Activated T-helper 17 cell treated with anti-CD3 and anti-CD28 coated beads, Interleukin-2, amount 50 U/mL, for 72 hours (primary cell): ENCODE measurements at places on chromosomes 7 and 10. TPM values are rescaled to one million over a fixed set of nuclear protein-coding genes. Genes with fewer than 3 reads are reported as not detected.

STEAP4 gene
- not detected for total RNA-seq

AMPH gene
- total RNA-seq: not detected

ATRNL1 gene
- total RNA-seq: 0.63 TPM

HTR5A gene
- total RNA-seq: not detected

- ATAC-seq: no peak
- H3K27ac ChIP-seq: no peak overlapping the region
- no peaks in the 10 kb centered on the region for H3K27me3 ChIP-seq
Observed at GRCh38 chr7:84152995-84153394, 41.6 kb downstream of the SEMA3A start.

GRCh38 chr10:101065481-101066145 lies 3.8 kb downstream of the KAZALD1 start:
- H3K27me3 ChIP-seq: peaks cover 22% of the 10 kb centered on the region
- peak overlapping the region; percentile 80 for H3K4me3 ChIP-seq
- no peak for ATAC-seq
- H3K36me3 ChIP-seq: no peaks in the 10 kb centered on the region

DNA sequence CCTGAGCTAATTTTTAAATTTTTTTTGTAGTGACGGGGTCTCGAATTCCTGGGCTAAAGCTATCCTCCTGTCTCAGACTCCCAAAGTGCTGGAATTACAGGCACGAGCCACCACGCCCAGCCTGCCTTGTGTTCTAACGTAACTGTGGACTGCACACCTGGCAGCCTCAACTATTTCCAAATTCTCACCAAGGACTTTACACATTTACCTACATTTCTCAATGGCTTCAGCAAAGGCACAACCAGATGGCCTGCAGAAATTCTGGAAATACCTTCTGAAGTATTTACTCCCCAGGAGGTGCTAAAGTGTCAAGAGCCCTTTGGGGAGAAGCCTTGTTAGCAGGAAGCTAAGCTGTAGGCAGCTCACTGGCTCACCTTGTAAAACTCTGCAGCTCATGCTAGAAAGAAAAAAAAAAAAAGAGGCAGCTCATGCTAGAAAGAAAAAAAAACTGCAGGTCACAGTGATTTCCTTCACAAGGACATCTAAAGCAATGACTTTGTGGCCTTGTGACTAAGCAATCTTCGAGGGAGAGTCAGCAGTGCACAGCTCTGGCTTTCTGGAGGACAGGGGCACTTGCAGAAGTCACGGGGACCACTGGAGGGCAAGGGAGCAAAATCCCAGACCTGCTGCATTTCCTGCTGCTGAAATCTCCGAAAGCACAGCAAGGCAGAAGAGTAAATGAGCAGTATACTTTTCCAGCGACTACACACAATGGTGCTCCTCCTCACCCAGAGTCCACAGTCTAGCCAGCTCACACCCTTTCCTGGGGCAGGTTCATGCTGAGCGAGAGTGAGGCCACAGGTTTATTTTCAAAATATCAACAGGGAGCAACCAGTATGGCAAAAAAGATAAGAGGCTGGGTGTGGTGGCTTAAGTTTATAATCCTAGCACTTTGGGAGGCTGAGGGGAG lies 40.4 kb downstream of the BAIAP2L1 start:
- no peak overlapping the region for H3K27ac ChIP-seq
- no peaks in the 10 kb centered on the region for H3K4me1 ChIP-seq
- no peak overlapping the region for H3K4me3 ChIP-seq
- no peaks in the 10 kb centered on the region for H3K36me3 ChIP-seq

- H3K36me3 ChIP-seq: no peaks in the 10 kb centered on the region
- ATAC-seq: no peak
- H3K27me3 ChIP-seq: peaks cover 4% of the 10 kb centered on the region
- H3K4me1 ChIP-seq: no peaks in the 10 kb centered on the region
Observed at GRCh38 chr10:131001438-131001837, 310.1 kb downstream of the TCERG1L start.

DNA sequence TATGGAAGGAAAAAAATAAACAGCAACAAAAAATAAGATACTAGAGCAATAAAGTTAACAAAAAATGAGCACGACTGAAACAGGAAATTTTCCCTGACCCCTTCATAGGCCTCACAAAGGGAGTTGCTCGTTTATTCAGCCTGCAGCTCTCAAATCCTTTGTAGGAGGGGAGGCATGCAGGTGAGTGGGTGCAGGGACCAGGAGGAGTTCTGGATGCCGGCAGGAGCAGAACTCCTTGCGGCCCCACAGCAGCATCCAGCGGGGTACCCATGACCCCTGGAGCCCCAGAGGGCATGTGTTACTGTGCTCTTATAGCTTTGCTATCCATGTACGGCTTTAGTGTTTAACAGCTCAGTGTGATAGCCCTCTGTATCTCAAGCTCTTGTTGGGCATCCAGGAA lies 5.8 kb downstream of the TAS2R39 start:
- no peaks in the 10 kb centered on the region for H3K4me1 ChIP-seq
- ATAC-seq: no peak
- H3K27ac ChIP-seq: no peak overlapping the region
- no peaks in the 10 kb centered on the region for H3K36me3 ChIP-seq
- H3K4me3 ChIP-seq: no peak overlapping the region

DNA sequence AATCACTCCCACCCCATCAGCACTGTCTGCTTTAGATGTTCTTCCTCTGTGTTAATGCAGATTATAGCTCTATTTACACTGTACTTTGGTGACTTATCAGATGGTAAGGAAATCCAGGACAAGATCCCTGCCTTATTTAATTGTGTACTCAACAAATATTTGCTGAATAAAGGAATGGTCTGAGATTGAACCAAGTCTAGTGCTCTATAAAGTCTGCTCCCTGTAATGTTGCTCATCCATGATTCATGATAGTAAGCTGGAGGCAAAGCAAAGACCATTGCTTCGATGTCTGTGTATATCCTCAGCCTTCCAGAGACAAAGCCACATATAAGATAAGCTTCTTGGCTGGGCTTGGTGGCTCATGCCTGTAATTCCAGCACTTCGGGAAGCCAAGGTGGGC lies 33.5 kb downstream of the PLCE1 start:
- no peak for ATAC-seq
- no peak overlapping the region for H3K27ac ChIP-seq
- H3K4me1 ChIP-seq: no peaks in the 10 kb centered on the region
- H3K36me3 ChIP-seq: no peaks in the 10 kb centered on the region

DNA sequence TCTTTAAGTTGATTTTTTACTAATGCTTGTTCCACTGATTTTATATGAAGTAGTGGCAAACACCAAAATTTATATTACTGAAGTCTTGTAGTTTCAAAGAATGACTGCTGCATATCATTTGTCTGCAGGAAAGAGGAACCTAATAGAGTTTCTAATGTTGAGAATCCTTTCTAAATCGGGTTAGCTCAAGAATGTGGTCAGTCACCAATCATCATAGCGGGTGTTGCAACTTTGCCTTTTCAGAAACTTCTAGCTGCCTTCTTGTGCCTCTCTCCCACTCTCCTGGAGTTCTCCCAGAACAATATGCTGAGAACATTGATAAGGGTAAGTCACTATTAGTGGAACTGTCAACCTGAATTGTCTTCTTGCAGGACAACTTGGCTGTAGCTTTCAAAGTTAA lies 524.8 kb upstream of the SORCS1 start:
- no peaks in the 10 kb centered on the region for H3K36me3 ChIP-seq
- no peak for ATAC-seq
- no peaks in the 10 kb centered on the region for H3K4me1 ChIP-seq
- no peak overlapping the region for H3K4me3 ChIP-seq
- no peaks in the 10 kb centered on the region for H3K27me3 ChIP-seq

- no peak overlapping the region for H3K4me3 ChIP-seq
- ATAC-seq: no peak
- H3K36me3 ChIP-seq: no peaks in the 10 kb centered on the region
Observed at GRCh38 chr7:2082139-2082998, 150.4 kb downstream of the MAD1L1 start.

DNA sequence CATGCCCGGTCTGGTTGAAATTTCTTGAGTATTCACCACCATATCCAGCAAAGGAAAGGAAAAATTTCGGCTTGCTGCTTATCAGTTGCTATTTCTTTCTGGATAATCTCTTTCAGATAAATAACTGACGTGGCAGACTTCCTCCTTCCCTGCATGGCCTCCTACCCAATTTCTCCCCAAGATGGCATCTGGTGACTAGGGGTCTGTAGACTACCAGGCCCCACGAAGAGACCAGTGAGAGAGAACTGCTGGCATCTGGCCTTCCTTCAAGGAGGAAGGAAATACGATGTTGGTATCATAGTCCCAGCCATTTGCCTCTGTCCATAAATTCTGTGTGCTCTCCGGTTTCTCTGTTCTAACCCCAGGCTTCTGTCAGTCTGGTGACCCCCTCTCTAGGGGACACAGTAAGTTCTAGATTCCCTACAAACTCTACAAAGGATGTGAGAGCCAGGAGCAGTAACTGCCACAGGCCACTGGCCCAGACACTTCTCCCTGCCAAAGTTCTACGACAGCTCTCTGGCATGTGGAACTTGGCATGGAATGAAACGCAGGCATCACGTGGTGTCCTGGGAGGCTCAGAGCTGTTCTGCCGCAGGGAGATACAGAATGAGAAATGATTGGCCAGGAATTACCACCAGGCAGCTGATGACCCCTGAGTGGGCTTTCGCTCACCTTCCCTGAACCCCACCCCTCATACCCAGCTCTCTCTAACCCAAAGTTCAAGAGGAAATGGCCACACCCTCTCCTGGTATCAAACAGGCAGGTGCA lies 30.0 kb upstream of the MSRB2 start:
- peaks cover 8% of the 10 kb centered on the region for H3K27me3 ChIP-seq
- no peak overlapping the region for H3K27ac ChIP-seq
- H3K4me1 ChIP-seq: no peaks in the 10 kb centered on the region

DNA sequence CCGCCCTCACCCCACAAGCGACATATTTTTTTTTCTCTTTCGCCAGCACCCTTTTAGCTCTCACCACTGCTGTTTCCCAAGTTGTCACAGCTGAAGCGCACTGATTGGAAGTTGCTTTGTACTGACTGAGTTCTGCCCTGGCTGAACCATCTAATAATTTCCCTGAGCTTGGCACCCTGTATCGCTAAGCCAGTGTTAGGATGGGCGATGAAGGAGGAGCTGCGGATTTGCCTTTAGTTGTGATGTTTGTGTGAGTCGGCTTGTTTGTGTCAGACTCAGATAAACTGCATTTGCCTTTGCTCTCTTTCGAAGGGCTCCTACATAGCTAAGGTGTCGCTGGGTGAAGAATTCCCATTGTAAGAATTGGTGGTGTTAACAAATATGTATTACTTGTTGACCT lies 1.3 kb upstream of the ATXN7L1 start:
- peaks cover 40% of the 10 kb centered on the region for H3K4me1 ChIP-seq
- H3K27me3 ChIP-seq: peaks cover 6% of the 10 kb centered on the region
- H3K4me3 ChIP-seq: peak overlapping the region; percentile 98
- H3K27ac ChIP-seq: peak overlapping the region; percentile 61
